ENCODE measurements at places on chromosomes 1 and 21.
A peak's percentile ranks its signal among the peaks of the same experiment; 100 is the strongest.

- peak; percentile 58 for DNase-seq
Observed at GRCh38 chr1:52403566-52404115, 582 bp downstream of the ORC1 start.

DNA sequence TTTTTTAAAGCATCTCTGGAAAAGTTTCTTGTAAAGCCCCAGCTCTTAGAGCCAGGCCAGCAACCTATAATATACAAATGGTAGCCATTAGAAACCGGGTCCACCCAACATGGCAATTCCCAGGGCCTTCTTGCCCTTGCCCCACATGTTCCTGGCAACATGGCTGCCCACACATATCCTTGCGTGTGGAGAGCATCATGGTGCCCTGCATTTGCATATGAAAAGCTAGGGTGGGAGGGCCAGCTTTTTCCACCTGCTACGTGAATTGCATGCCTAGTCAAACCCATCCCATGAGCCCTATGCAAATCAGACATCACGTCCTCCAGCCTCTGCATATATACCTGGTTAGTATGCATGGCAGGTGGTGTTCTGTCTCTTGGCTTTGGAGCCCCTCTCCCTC is 88.2 kb downstream of the RABGAP1L start:
- DNase-seq = no peak

GRCh38 chr1:214438075-214438474 is 113.3 kb downstream of the PTPN14 start:
- no peak for DNase-seq

DNA sequence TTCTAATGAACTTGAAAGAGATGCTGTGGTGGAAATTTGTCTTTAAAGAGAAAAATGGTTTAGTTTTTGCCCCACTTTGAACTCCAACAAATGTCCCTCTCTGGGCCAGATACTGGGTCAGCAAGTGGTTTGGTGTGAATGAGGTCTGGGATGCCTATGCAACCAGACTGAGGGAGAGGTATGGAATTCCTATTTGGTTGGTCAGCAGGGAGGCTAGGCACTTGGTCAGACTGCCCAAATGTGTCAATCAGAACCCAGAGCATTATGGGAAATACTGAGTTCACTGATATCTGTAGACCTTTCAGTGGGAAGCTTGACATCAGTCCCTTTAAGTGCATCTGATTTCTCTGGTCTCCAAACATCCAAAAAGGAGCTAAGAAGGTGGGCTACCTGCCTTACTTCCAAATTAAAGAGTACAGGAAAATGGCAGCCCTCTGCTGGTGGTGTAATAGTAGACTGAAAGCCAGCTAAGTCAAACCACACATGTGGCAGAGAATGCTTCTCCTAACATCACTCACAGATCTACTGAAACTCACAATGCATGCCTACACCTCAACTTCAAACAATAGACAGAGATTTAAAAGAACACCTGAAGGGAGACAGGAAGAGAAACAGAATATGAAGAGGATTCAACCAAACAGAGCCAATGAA is 510.1 kb downstream of the PLA2G4A start:
- DNase-seq = no peak

- no peak for DNase-seq
Observed at GRCh38 chr1:38027201-38028104, 14.9 kb downstream of the UTP11 start.

- DNase-seq = no peak
Observed at GRCh38 chr1:161747801-161748200, 1.8 kb upstream of the DUSP12 start.

GRCh38 chr1:85838238-85838637 is 130.0 kb upstream of the ZNHIT6 start:
- no peak for DNase-seq

DNA sequence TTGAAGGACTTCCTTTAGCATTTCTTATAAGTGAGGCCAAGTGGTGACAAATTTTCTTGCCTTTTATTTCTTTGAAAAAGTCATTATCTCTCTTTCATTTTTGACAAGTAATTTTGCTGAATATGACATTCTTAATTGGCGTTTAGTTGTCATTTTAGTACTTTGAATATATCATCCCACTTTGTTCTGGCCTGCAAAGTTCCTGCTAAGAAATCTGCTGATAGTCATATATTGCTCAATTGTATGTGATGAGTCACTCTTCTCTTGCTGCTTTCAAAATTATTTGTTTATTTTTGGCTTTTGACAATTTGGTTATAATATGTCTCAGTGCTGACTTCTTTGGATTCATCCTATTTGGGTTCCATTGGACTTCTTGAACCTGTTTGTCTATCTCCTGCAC is 312.6 kb downstream of the DUSP10 start:
- DNase-seq = no peak

- DNase-seq = no peak
Observed at GRCh38 chr1:33326785-33327184, 5.9 kb upstream of the A3GALT2 start.

DNA sequence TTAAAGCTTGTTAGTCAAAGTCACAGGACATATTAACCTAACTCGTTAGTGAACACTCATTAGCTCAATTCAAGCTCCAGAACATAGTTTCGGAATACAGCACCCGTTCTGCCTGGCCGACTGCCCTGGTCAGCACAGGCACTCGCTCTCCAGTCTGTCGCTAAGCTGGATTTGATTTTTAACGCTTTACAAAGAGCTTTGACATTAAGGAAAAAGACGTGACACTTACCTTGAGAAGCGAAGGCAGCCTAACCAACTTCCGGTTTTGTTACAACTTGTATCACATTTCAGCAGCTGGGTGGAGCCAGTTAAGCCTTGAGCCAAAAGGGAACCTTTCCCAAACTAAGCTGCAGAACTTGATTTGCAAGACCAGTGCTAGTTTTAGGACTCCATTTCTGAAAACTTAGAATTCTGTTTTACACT is at the start of gene FRRS1:
Gene FRRS1, minus strand, starts transcription at position 258 of the 423 bp plus-strand sequence. CDS start 17,867 bp downstream, outside the sequence.
- DNase-seq = peak; percentile 9

DNA sequence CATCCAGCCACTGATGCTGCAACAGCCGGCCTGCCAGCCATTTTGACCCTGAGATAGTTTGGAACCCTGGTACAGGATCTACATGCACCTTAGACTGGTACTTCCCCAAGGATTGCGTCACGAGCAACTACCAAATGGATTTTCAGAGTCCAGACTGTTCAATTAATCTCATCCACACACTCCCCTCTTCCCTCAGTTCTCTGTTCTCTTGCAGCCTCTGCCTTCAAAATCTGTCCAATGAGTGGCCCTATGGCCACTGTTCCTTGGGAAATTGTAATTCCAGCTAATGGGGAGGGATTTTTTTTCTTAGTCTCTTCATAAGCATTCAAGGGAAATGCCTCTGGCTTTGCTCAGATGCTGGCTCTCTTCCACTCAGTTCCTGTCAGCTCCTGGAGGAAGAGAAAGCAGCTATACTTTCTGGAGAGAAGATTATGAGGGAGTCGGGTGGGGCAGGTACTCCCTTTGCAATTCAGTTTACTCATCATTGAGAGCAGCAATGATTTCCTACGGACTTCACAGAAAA is 19.8 kb upstream of the UAP1 start:
- no peak for DNase-seq

DNA sequence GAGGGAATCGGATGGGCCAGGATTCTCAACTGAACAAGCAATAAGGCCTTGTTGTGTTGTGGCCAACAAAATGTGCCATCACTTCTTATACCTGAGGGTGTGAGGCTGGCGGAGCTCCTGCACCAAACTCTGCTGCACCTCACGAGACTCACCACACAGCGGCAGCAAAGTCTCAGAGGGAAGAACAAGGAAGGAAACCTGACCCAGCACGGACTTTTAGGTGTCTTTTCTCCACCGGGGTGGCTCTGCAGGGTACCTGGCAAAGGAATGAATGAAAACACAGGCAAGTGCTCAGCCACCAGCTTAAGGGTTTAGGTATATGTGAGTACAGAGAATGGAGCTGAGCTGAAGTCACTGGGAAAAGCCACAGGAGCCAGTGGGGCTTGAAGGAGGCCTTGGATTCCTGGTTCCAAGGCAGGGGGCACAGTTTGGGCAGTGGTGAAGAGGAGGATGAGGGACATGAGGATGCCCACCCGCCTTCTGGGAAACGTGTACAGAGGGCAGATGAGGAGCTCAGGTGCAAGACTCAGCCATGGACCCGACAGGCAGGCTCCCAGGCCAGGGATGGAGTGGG is 31.1 kb upstream of the HSD3B1 start:
- DNase-seq = peak; percentile 42

DNA sequence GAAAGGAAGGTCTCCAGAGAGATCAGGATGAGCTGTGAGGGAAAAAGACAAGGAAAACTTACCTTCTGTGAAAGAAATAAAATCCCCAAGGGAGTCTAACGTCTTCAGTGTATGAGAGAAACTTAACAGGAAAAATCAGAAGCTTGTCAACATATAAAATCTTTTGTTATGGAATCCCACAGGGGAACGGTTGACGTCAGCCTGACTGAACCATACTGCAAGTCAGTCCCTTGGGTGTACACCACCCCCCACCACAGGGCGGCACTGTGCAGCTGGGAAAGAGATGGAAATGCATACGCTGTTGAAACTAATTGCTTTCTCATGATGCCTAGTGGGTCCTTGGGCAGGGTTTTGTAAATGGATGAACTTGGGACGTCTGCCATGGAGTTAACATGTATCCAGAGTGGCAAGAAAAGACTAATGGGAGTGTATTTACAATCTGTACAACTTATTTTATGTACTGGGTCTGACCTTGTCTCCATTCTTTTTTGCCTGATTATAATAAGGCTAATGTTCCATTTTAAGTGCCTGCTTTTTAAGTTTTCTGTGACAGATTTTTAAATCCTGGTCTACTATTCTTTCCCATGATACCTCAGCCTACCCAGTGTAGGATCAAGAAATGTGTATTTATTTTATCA is 22.7 kb downstream of the UTP25 start:
- peak; percentile 52 for DNase-seq

DNA sequence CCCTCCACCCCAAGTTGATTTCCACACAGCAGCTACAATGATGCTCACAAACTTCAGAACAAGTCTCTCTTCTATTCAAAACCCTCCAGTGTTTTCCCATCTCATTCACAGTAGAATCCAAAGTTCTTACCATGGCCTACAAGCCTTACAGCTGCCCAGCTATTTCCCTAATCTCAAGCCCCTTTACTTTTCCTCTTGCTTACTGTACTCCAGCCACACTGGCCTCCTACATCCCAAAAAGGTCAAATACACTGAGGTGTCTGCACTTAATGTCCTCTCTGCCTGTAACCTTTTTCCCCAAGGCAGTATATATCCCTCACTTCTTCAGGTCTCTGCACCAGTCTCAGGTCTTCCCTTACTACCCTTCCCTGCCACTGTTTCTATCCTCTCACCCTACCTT is 2.6 kb downstream of the RAP1A start:
- no peak for DNase-seq
